ENCODE measurements at places on chromosomes 11 and 22. TPM values are rescaled to one million over a fixed set of nuclear protein-coding genes. Genes with fewer than 3 reads are reported as not detected.
A peak's percentile ranks its signal among the peaks of the same experiment; 100 is the strongest.

GRCh38 chr11:2797741-2798361 lies 87.7 kb downstream of the CDKN1C start:
- peak; percentile 74 for DNase-seq

Gene YPEL4
- total RNA-seq = 3.6 TPM

DNA sequence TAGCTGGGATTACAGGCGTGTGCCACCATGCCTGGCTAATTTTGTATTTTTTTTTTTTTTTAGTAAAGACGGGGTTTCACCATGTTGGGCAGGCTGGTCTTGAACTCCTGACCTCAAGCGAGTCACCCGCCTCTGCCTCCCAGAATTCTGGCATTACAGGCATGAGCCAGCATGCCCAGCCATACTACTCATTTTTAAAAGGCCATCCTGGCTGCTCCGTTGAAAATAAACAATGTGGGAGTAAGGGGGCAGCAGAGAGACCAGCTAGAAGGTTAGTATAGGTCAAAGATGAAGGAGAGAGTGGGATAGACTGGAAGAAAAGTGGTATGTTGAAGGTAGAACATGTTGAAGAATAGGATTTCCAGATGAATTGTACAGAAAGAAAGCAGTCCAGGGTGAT lies 17.6 kb upstream of the LIN7C start:
- DNase-seq = no peak

GRCh38 chr11:3183523-3183922 lies 18.4 kb upstream of the OSBPL5 start:
- no peak for DNase-seq

DNA sequence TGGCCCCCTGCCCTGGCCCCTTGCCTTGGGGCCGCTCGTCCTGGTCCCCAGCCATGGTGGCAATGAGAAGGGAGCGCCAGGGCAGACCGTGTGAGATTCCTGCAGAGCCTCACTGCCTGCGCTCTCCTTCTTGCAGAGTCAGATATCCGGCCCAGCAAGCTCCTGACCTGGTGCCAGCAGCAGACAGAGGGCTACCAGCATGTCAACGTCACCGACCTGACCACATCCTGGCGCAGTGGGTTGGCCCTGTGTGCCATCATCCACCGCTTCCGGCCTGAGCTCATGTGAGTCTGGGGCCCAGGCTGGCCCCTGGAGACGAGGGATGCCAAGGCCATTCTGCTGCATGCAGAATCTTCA lies 114.1 kb downstream of the MICAL2 start:
- DNase-seq = peak; percentile 90

DNA sequence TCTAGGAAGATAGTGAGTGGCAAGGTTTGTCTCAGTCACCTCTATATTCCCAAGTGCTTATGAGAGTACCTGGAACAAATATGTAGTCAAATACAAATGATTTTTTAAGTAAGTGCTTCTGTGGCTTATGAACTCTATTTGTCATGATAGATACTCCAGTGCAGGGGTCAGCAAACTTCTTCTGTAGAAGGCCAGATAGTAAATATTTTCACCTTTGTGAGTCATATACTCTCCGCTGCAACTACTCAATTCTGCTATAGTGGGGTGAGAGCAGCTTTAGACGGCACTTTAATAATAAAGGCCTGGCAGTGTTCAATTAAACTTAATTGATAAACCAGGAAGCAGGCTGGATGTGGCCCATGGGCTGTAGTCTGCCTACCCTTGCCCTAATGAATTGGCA lies 12.4 kb upstream of the CCDC34 start:
- DNase-seq = no peak

DNA sequence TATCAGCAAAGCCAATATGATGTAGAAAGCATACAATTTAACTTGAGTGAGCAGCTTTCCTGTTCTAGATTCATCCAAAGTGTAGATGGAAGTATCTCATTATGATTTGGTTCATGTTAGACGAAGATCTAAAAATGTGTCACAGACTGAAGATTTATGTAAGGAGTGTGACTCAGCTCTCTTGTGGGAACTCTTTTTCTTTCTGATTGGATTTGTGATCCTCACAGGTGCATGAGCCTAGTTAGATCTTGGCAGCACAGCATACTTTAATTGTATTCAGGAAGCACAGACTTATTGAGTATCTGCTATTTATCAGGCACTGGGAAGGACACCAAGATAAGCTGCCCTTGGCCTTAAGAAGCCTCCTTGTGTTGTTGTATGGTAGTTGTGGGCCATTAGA lies 147.1 kb downstream of the C11orf91 start:
- DNase-seq = no peak

Gene C11orf91
- total RNA-seq = not detected

GRCh38 chr11:2926611-2927051 lies 2.6 kb downstream of the PHLDA2 start:
- DNase-seq = no peak

- DNase-seq = no peak
Measured at GRCh38 chr11:120471131-120471530, 40.4 kb upstream of the GRIK4 start.
